ENCODE measurements at places on chromosomes 3 and 15. TPM values are rescaled to one million over a fixed set of nuclear protein-coding genes. Genes with fewer than 3 reads are reported as not detected.

Gene BCHE
- total RNA-seq, result 26.6 TPM

Gene ARPIN
- 39.0 TPM for total RNA-seq

Gene CP
- total RNA-seq, result 13.4 TPM

Gene GOLGA8R
- 1.8 TPM for total RNA-seq

Gene LMAN1L
- total RNA-seq, result 0.55 TPM

Gene CD200
- 3.3 TPM for total RNA-seq

Gene GLDN
- total RNA-seq, result 10.0 TPM

Gene ERC2
- 0.43 TPM for total RNA-seq

Gene IGSF10
- 1.0 TPM for total RNA-seq

Gene CNTN4
- 7.8 TPM for total RNA-seq

DNA sequence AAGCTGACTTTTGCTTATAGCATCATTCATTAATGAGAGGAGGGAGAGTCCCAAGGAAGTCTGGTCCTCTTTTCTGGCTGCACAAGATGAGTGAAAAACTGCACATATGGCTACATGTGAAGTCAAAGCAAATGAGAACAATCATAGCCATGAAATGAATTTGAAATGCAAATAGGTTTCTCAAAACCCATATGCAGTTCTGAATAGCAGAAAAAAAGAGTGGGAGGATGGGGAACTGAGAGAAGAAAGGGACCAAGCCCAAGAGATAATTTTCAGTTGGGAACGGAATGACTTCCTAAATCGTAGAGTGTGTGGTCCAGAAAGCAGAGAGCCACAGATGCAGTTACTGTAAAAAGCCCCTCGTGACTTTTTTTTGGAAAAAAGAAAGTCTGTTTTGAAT, 66.3 kb downstream of the GTPBP8 start:
- no peak for DNase-seq

DNA sequence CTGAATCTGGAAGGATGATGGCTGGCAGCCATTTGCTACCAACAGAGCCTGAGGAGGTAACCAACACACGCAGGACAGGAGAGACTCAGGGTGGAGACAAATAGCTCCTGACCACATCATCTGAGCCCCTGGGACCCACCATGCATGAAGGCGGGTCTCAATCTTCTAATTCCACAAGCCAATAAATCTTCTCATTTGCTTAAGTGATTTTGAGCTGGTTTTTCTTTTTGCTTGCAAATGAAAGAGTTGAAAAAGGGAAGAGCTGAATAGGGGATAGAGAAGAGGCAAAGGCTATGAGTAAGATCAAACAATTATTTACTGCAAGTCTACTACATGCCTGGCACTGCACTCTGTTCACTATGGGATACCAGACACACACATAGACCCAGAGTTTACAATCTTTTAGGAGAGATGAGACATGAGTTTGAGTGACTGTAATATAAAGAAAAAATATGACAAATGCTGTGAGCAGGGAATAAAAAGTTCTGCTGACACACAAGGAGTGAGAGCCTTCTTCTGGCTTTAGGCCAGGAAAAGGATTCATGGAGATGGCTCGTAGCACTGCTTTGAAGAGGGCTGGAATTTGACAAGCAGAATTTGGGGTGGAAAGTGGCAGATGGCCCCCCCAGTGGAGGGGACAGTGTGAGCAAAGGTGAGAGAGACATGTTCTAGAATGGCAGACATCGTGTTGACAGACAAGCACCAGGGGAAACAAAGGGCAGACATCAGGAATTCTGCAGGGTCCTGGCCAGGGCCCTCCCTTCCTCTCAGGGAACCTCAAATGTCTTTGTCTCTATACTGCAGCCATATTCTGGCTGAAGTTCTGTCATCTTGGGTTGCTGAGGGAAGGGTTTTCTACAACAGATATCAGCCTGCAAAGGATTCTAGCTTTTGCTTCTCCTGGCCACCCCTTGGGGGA, 69.8 kb upstream of the WNT5A start:
- DNase-seq, result no peak

DNA sequence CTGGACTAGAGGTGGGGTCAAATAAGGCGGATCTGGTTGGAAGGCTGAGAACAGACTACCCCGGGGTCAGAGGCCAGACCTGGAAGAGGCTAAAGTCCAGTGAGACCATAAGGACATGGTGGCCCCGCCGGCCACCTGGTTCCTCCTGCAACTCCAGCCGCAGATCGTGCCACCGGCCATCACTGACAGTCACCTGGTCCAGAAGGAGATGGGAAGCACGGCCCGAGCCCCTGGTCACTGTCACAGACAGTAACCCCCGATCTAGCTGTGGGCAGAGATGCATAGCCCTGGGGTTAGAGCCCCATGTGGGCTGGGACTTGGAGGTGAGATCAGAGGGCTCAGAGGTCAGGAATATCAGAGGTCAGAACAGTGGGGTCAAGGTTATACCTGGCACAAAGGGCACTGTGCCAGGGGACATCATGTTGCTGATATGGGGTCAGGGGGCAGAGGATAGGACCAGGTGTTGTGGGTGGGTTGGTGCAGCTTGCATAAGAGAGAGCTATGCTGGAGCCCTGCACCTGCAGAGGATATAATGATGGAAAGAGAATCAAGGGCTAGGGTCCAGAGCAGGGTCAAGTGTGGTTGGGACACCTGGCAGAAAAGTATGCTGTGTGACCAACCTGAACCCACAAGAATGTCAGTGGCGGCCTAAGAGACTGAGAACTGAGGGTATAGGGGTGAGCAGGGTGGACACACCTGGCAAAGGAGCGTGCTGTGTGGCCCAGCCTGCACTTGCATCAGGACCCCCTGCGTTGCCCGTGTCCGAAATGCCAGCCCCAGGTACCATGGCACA, 9.6 kb downstream of the CELSR3 start:
- no peak for DNase-seq

GRCh38 chr15:77634266-77634962, 1.7 kb upstream of the LINGO1 start:
- DNase-seq, result peak; percentile 90

GRCh38 chr3:33482111-33482521, 41.9 kb upstream of the UBP1 start:
- no peak for DNase-seq

GRCh38 chr15:100570735-100571313, 31.2 kb downstream of the LINS1 start:
- DNase-seq, result no peak

GRCh38 chr3:105385179-105385578, 18.5 kb downstream of the ALCAM start:
- no peak for DNase-seq

GRCh38 chr15:31550211-31550977, 223.8 kb downstream of the KLF13 start:
- no peak for DNase-seq

DNA sequence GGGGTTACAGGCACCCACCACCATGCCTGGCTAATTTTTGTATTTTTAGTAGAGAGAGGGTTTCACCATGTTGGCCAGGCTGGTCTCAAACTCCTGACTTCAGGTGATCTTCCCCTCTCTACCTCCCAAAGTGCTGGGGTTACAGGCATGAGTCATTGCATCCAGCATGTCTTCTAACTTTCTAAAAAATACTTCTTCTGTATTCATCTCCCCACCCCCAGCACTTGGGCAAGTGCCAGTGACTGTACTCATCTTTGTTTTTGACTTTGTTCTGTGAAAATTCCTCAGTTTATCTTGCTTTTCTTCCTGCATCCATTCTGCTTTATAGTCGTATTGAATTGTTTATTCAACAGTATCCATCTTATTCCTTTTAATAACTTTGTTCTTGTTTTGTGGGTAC, 47.6 kb downstream of the ARIH1 start:
- no peak for DNase-seq

- no peak for DNase-seq
Observed at GRCh38 chr3:195751560-195751959, 30.8 kb downstream of the MUC20 start.

DNA sequence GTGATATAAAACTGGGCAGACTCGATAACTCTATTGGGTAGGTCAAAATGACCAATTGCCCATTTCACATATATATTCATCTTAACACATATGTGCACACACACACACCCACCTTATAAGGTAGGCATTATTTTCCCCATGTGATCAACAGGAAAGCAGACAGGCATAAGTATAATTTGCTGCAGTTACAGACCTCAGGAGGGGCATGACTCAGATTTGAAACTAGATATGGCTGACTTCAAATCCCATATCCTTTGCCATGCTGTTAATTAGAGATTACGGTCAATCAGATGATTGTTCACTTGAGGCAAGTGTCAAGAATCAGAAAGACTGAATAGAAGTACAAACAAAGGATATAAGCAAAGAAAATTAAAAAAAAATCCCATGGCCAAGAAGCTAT, 910.6 kb downstream of the NTRK3 start:
- no peak for DNase-seq

GRCh38 chr15:89749951-89750559, 994 bp downstream of the MESP1 start:
- peak; percentile 65 for DNase-seq

DNA sequence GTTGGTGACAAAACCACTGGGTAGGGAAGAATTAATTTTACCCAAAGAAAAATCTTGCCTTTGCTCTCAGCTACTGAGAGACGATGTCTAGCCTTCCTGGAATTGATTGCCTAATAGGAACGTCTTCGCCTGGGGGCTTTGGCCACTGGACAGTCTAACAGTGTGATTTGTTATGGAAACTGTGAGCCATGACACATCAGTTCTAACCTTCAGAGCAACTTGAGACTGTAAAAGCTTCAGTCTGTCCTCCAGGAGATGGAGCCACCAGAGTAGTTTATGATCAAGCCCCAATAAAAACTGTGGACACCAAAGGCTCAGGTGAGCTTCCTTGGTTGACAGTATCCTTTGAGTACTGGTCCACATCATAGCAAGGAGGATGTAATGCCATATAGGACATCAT, 235.8 kb upstream of the TMCO5A start:
- DNase-seq, result no peak

DNA sequence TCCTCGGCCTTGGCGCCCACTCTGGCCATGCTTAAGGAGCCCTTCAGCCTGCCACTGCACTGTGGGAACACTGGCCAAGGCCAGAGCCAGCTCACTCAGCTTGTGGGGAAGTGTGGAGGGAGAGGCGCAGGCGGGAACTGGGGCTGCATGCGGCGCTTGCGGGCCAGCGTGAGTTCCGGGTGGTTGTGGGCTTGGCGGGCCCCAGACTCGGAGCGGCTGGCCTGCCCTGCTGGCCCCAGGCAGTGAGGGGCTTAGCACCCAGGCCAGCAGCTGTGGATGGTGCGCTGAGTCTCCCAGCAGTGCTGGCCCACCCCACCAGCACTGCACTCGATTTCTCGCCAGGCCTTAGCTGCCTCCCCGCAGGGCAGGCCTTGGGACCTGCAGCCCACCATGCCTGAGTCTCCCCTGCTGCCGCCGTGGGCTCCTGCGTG, 13.1 kb upstream of the UBP1 start:
- no peak for DNase-seq

DNA sequence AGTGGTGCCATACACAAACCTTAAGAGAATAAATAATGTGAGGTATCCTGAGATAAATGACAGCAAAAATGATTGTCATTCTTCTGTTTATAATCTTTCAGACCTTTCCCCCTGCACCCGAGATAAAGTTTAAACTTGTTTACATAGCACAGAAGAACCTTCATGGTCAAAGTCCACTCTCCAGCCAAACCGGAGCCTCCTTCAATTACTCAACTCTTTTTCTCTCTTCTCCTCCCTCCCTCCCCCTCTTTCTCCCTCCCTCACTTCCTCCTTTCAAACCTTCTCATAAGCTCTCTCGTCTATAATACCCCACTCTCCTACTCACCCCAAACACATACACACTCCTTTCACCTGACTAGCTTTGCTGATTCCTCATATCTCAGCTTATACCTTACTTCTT, 198.9 kb downstream of the EFHB start:
- DNase-seq, result no peak

- DNase-seq, result no peak
Observed at GRCh38 chr3:132592216-132592615, 4.9 kb upstream of the ACKR4 start.

DNA sequence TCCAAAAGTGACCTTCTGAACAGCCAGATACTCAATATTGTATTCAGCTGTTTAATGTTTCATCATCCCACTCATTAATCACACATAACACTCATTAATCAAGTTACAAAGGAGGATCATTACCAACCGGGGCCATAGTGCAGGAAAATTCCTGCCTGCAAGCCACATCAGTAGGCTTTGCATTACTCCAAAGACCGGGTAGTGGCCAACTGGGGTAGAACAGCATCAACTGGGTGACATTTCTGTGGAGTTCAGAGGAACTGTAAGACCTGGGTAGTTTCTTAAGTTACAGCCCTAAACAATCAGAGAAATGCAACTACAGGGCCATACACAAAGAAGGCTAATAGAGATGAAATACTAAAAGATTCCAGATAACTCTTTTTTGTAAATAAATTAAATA, 253.1 kb downstream of the WDR72 start:
- DNase-seq, result no peak

- DNase-seq, result peak; percentile 15
Observed at GRCh38 chr15:23760024-23760423, 72.9 kb upstream of the NDN start.

DNA sequence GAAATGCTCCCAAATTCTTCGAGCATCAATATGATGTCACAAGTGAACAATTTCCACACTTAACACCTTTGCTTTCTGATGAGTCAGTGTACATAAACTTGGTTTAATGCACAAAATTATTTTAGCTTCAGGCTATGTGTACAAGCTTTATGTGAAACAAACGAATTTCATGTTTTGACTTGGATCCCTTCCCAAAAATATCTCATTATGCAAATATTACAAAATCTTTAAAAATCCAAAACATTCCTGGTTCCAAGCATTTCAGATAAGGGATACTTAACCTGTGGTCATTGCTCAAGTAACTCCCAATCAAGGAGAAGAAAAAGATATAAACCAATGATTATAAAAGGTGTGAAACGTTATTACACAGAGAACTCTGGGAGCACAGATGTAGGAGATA, 25.2 kb downstream of the RAB5A start:
- DNase-seq, result no peak

GRCh38 chr3:156491192-156491591, 63.7 kb downstream of the SSR3 start:
- DNase-seq, result no peak

DNA sequence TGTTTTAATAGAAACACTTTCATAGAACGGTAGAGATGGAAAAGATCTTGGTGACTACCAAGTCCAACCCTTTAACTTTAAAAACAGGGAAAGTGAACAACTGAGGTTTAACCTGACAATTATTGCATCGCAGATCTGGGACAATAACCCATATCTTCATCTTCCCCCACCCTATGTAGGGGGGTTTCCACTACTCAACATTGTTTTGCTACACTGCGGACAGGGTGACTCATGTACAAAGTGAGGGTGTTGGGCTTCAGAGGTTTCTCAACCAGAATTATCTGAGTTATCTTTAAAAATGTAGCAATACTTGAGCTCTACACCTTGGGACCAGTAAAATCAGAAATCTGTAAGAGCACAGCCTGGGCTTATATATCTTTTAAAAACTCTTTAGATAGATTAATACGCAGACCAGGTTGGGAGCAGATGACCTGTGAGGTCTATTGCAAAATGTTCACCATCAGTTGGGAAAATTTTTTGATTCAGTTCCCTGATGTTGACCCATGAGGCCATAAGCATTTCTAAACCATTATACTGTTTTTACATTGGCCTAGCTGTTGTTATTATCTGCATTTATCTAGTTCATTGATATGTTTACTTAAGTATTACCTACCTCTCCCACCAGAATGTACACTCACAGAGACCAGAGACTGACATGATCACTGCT, 103.6 kb upstream of the ICE2 start:
- no peak for DNase-seq

GRCh38 chr3:41204369-41204768, 5.1 kb downstream of the CTNNB1 start:
- no peak for DNase-seq
